ENCODE measurements at places on chromosomes 6 and 20.

- no peak for DNase-seq
These were observed 8.5 kb downstream of the EBF4 start for GRCh38 chr20:2700913-2701620.

- DNase-seq, result no peak
These were observed 27.1 kb downstream of the COL20A1 start for GRCh38 chr20:63320041-63320511.

DNA sequence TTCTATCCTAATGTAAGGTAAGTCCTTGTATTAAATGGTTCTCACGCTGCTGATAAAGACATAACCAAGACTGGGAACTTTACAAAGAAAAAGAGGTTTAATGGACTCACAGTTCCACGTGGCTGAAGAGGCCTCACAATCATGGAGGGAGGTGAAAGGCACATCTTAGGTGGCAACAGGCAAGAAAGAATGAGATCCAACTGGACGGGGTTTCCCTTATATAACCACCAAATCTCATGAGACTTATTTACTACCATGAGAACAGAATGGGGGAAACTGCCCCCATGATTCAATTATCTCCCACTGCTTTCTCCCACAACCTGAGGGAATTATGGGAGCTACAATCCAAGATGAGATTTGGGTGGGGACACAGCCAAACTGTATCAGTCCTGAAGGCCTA lies 136.6 kb downstream of the HTR1B start:
- no peak for DNase-seq

- DNase-seq, result no peak
These were observed 13.6 kb downstream of the STMND1 start for GRCh38 chr6:17115251-17116116.

GRCh38 chr6:35496036-35496840 lies 641 bp downstream of the TEAD3 start:
- no peak for DNase-seq

DNA sequence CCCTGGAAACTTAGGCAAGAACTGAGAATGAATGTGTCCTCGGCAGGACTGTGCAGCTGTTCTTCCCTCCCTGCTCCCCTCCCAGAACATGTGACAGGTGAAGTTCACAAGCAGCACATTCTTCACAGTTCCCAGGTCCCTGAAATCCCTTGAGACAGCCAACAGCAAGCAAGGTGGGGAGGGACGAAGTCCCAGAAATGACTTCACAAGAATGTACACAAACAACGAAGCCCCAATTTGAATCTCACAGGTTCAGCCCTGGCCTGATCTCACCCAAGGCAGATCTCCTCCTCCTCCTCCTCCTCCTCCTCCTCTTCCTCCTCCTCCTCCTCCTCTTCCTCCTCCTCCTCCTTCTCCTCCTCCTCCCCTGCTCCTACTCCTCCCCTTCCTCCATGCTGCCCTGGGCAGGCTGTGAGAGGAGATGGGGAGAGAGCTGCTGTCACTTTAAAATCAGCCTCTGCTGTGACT lies 32.4 kb downstream of the WRNIP1 start:
- no peak for DNase-seq

All from stimulated activated CD4-positive, alpha-beta T cell treated with anti-CD3 and anti-CD28 coated beads, Interleukin-1b, Interleukin-23, amount 100 ng/mL, for 1 hour (primary cell).